ENCODE measurements at places on chromosomes 7 and 10. TPM values are rescaled to one million over a fixed set of nuclear protein-coding genes. Genes with fewer than 3 reads are reported as not detected.

GRCh38 chr10:14235566-14236195 lies 95.0 kb downstream of the FRMD4A start:
- H3K27ac ChIP-seq, result no peak overlapping the region
- H3K4me3 ChIP-seq, result no peak overlapping the region
- no peaks in the 10 kb centered on the region for H3K4me1 ChIP-seq
- DNase-seq, result no peak
- no peaks in the 10 kb centered on the region for H3K36me3 ChIP-seq

Gene MAD1L1
- total RNA-seq, result 47.3 TPM

Gene FBXL13
- 0.62 TPM for total RNA-seq

GRCh38 chr10:71635867-71636266 lies 83.7 kb downstream of the C10orf105 start:
- H3K36me3 ChIP-seq, result no peaks in the 10 kb centered on the region
- no peak overlapping the region for H3K4me3 ChIP-seq
- no peaks in the 10 kb centered on the region for H3K27me3 ChIP-seq
- H3K4me1 ChIP-seq, result no peaks in the 10 kb centered on the region
- DNase-seq, result no peak

GRCh38 chr10:31147210-31147608 lies 115.5 kb upstream of the ZNF438 start:
- no peaks in the 10 kb centered on the region for H3K4me1 ChIP-seq
- DNase-seq, result no peak
- H3K27ac ChIP-seq, result no peak overlapping the region
- H3K27me3 ChIP-seq, result no peaks in the 10 kb centered on the region
- no peaks in the 10 kb centered on the region for H3K36me3 ChIP-seq
